ENCODE measurements at places on chromosomes 5 and 9.
A peak's percentile ranks its signal among the peaks of the same experiment; 100 is the strongest.

DNA sequence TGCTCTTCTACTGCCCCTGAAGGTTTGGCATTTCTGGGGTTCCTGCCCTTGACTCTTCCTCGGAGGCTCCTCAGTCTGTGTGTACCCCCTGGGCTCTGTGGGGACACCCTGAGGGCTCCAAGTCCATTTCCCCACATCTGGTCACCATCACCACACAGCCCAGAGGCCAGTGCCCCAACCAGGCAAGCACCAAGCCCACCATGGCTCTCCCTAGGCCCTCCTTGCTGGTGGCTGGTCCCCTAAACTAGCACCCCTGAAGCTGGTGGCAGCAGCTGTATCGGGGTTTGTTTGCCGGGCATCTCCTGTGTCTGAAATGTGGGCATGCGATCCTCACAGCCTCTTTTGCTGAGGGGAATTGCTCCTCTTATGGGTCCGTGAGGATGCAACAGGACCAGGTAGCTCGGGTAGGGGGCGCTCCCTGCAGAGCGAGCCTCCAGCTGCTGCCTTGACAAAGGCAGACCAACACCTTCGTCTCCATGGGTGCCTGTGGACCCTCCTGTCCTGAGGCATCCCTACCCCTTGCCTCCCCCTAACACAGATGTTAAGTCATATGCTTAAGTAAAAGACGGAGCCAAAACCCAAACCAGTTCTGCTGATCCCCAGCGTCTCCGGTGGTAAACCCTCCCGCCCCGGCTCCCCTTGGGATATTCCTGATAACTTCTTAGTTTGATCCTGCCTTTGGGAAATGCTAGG lies 138.9 kb upstream of the IRX4 start:
- DNase-seq, result no peak

- DNase-seq, result no peak
Observed at GRCh38 chr5:167770461-167770860, 521.0 kb upstream of the WWC1 start.

DNA sequence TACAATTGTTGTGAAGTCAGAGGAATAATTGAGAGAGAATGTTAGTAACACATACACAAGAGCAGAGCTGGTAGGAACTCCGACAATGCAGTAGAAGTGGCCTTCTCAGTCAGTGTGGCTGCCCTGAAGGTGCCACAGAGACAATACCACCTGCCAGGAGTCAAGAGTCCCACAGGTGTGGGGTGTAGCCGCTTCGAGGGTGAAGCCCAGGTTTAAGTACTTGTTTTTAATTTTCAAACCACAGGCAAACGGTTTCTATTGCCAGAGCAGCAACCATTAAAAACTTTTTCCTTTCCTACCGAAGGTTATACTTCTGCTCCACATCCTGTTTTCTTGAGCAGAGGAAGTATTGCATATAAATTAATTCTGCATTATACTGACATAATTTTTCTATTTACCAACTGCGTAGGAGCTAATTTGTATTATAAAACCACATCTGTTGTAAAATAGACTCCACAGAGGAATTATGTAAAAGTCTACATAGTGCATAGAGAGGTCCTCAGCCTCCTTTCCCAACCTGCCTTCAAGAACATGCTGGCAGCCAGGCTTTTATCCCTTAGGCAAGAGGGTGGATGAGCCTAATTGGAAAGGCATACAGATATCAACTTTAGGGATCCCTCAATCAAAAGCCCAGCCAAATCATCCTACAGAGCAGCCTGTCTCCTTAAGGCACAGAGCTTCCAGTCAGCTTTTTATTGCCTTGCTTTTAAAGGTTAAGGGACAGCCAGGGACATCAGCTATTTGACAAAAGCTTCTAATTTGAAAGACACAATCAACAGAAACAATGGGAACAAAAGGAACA lies 12.9 kb upstream of the ACTBL2 start:
- peak; percentile 25 for DNase-seq

- peak; percentile 11 for DNase-seq
Observed at GRCh38 chr5:150523472-150524350, 15.8 kb downstream of the NDST1 start.

- DNase-seq, result peak; percentile 40
Observed at GRCh38 chr9:20356403-20357036, 265.8 kb downstream of the MLLT3 start.

DNA sequence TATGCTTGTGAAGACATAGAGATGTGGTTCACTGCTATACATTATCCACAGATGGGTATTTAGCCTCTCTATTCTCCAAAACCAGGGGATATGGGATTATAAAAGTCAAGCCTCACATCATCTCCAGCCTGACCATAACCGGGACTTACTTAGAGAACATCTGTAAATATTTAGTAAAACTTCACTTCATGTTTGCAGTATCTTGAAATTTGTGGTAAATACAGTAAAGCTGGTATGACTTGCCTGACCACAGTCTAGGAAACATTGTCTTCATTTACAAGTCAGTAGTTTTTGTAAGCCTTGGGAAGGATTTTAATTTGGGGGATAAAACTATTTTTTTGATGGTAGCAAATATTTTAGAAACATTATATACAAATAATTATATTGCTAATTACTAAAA lies 64.2 kb downstream of the MAST4 start:
- DNase-seq, result no peak

DNA sequence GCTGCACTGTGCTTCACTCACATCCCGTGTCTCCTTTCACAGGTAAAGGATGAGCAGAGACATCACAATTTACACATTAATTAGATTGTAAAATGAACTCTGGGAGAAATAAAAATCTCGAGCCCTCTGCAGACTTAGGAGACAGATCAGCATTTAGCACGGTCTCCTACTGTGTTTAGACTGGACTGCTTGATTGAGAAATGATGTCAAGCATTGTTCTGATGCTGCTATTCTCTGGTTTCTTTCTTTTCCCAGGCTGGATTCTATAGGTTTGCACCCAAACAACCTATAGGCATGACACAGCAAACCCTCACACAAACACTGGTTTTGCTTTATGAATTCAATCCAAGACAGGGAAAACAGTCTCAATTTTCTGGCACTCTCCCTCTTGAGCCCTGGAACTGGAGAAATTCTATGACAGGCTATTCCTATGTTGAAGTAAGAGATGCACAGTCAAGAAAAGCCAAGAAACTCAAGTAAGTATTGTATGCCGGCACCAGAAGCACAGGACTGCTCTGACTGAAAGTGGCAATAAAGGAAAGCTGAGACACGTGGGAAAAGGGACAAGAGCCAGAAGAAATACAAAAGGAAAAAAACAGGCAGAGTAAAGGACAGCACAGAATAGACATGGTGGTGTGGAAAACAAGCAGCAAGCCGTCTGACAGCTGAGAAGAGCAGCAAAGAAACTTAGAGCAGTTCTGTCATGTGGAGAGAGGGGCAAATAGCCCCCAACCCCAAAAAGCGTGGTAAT lies 24.8 kb upstream of the ERAP2 start:
- DNase-seq, result no peak

GRCh38 chr5:162911873-162912272 lies 525.5 kb upstream of the CCNG1 start:
- no peak for DNase-seq

DNA sequence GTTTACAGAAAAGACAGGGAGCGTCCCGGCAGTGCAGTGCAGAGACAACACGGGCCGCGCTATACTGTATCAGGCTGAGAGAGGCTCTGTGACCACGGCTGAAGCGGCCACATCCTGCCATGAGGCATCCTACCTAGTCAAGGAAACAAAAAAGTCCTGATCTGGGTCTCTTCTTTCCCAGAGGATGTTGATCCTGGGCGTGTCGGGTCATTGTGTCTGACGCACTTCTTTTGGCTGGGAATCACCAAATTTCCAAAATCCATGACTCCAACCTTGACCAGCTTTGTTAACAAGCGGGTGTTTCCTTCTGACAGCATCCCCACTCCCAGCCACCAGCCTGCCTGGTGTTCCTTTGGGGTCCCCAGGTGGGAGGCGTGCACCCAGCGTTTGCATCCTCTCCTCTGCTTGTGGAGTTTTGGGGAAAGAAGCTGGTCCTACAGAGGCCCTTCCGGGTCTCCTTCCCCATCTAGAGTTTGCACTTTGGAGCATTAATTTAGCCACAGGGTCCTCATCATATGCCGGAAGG lies 91.4 kb upstream of the RAI14 start:
- DNase-seq, result no peak
